Stimulated activated CD4-positive, alpha-beta T cell treated with anti-CD3 and anti-CD28 coated beads, TNF-alpha, amount 100 ng/mL, for 48 hours (primary cell): ENCODE measurements at places on chromosomes 7 and 10.

DNA sequence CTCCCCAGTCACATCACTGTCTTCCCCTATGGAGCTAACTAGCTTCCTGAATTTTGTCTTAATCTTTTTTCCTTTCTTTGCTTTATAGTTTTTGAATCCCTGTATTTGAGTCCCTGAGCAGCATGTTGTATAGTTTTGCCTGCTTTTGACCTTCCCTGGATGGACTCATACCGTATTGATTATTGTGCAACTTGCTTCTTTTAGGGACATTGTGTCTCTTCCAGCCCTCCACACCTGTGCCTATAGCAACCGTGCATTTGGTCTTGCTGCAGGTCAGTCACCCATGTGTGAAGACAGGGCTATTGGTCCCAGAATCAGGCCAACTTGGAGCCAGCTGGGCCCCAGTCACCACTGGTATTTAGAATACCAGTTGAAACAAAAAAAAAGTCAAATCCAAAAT, 158.9 kb upstream of the ADCY1 start:
- no peak for DNase-seq

DNA sequence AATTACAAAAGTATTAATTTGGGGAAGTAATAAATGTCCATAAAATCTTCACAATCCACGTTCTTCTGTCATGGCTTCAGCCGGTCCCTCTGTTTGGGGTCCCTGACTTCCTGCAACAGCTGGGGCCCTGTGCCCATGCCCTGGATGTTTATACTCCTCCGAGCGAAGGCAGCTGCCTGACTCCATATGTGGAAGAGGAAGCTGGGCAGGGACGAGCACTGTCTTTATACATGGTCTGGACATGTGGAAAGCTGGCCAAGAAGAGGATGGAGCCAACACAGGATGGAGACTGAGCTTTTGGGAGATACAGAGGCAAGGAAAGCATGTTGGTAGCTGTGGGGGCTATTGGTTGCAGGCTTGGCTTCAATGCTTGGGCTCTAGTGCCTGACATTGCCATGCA, 116.5 kb upstream of the EFCAB10 start:
- no peak for DNase-seq

DNA sequence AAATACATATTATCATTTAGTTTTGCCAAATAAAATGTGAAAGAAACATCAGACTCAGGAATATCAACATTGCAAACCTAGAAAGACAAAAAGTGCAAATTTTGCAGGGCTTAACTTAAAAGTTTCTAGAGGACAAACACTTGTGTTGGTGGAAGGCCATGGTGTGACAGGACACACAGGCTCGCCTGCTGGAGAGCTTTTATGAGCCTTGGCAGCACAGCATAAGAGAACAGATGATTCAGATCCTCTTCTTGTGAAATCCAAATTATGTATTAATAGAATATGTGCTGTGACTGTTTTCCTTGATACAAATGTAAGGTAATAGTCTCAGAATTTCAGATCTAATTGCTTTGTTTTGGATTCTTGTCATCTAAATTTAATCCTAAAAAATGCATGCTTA, 72.9 kb upstream of the ABCB5 start:
- DNase-seq = no peak

DNA sequence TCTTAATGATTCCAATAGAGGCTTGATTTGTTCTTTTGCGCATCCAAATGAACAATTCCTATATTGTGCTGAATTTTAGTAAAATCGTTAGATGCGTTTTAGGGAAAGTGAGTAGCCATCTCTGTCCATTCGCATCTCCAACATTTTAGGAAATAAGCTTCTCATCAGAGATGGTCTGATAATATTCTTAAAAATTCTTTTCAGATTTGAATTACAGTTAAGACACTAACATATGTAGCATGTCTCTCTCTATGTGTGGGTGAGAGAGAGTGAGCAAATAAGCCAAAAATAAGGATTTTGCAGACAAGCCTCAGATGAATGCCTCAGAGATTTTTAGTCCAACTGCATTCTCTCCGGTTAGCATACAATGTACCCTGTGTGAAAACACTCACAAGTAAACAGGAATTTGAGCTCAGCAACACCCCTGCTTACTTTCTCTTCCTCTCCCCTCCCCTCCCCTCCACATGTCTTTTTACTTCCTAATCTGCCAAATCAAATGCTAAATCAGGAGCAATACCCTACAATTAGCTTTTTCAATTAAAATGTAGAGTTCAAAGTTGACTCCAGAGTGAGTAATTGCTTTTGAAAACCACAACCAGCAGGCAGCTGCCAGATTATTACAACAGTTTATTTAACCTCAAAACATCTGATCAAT, 354.4 kb downstream of the CRPPA start:
- no peak for DNase-seq

DNA sequence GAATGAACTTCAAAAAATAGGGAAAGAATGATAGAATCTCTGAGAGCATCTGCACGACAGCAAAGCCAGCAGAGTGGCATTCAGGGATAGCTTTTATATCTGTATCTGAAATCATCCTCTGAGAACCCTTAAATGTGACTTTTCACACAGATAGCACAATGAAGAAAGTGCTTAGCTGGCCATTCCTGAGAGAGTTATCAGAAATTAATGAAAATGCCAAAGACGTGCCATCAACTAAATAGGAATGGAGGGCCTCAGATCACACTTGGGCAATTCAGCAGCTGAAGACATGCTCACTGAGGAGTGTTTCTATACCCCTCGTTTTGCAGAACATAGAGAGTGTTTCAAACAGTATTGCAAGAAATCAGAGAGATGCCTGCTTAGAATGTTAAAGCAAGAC, 51.6 kb downstream of the AKR1B1 start:
- no peak for DNase-seq

GRCh38 chr10:92290076-92290836, 622 bp downstream of the CPEB3 start:
- peak; percentile 4 for DNase-seq

DNA sequence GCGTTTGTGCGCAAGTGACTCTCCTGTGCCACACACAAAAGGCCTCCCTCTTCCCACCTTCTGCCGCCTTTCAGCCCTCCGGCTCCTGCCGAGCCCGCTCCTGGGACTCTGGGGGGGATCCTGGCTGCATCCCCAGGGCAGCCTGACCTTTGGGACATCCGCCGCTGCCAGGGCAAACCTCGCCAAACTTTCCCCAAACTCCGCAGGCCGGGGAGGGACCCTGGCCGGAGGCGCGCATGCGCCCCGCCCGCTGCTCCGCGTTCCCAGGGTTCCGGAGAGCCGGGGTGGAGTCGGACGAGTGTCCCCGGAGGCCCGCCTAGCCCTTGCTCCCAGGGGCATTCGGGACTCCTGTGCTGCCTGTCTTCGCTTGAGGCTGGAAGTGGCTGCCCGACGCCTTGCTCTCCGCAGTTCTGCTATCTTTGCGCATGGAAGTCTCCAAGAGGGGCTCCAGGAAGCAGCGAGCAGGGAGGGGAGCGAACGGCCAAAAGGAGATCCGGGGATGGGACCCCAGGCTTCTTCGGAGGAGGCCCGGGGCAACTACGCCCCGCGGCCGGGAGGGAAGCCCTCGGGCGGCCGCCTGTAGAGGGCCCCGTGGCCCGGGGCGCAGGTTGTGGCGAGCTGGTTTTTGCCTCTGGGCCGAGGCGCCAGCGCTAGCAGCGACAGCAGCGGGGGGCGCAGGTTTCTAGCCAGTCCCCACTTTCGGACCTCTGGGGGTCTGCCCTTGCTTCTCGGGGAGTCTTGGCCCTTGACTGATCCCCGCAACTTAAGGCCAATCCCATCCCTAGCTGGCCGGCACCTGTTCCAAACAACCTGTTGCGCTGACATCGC, 7.0 kb downstream of the PTF1A start:
- DNase-seq = no peak

DNA sequence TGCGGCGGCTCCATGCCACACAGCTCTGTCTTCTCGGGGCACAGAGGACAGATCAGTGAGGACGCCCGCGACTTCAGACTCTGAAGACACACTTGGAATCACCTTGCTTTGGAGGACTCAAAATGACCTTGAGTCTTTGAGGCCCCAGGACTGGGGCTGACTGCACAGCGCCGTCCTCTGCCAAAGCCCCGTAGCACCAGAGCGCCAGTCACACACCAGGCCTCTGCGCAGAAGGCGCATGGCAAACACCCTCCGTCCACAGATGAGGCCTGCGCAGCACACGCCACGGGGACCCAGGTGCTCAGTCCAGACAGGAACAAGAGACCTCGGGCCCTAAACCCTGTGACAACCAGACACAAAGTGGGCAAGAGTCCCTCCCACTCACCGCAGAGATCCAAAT, 134.7 kb downstream of the MAD1L1 start:
- no peak for DNase-seq

GRCh38 chr7:605661-606450, 86.2 kb upstream of the PDGFA start:
- DNase-seq = no peak
